ENCODE measurements at places on chromosomes 12 and 14. TPM values are rescaled to one million over a fixed set of nuclear protein-coding genes. Genes with fewer than 3 reads are reported as not detected.

The CREBL2 gene
- total RNA-seq: 53.5 TPM

The TUNAR gene
- total RNA-seq: not detected

The TRIP11 gene
- total RNA-seq: 29.1 TPM

The TMTC2 gene
- 4.7 TPM for total RNA-seq

The RERGL gene
- total RNA-seq: 2.6 TPM

The OR4K1 gene
- total RNA-seq: not detected

The BCL2L14 gene
- total RNA-seq: not detected

The TMPRSS12 gene
- not detected for total RNA-seq

The KRT74 gene
- total RNA-seq: not detected

The NFE2 gene
- total RNA-seq: 0.32 TPM

The DPPA3 gene
- not detected for total RNA-seq

The RNASE3 gene
- not detected for total RNA-seq

The BCL11B gene
- 0.65 TPM for total RNA-seq

The KCNC2 gene
- not detected for total RNA-seq

The KRT77 gene
- total RNA-seq: not detected

The SLC4A8 gene
- total RNA-seq: 1.7 TPM

The RFX4 gene
- not detected for total RNA-seq

The NRXN3 gene
- total RNA-seq: 102 TPM

The CEBPE gene
- total RNA-seq: not detected

The ENDOU gene
- total RNA-seq: 2.0 TPM

The ADCY6 gene
- total RNA-seq: 18.7 TPM

The ERBB3 gene
- total RNA-seq: 13.9 TPM

The C12orf54 gene
- total RNA-seq: not detected

The GLI1 gene
- 0.98 TPM for total RNA-seq

The ASB2 gene
- total RNA-seq: 164 TPM

The PPP1R36 gene
- not detected for total RNA-seq

The SLC38A1 gene
- 200 TPM for total RNA-seq

The SIX1 gene
- 0.42 TPM for total RNA-seq

The GALNT8 gene
- total RNA-seq: 0.98 TPM

The PPHLN1 gene
- 45.3 TPM for total RNA-seq

The MMP19 gene
- 6.2 TPM for total RNA-seq

The PTPRO gene
- total RNA-seq: 0.52 TPM

The PRKAG1 gene
- 66.4 TPM for total RNA-seq

The TM9SF1 gene
- 43.0 TPM for total RNA-seq

The HOXC6 gene
- total RNA-seq: 0.32 TPM

The OAS2 gene
- 9.1 TPM for total RNA-seq

The LRFN5 gene
- 4.6 TPM for total RNA-seq

The PAX9 gene
- 0.97 TPM for total RNA-seq

The CAPZA3 gene
- not detected for total RNA-seq

The KRT6C gene
- not detected for total RNA-seq

Measured in esophagus muscularis mucosa (tissue), 4 donors.